ENCODE measurements at places on chromosomes 12 and 14. TPM values are rescaled to one million over a fixed set of nuclear protein-coding genes. Genes with fewer than 3 reads are reported as not detected.
A peak's percentile ranks its signal among the peaks of the same experiment; 100 is the strongest.

GRCh38 chr14:94600148-94600545 lies 12.0 kb upstream of the SERPINA3 start:
- DNase-seq: peak; percentile 29

GRCh38 chr12:123120452-123121166 lies 30.3 kb downstream of the PITPNM2 start:
- no peak for DNase-seq

DNA sequence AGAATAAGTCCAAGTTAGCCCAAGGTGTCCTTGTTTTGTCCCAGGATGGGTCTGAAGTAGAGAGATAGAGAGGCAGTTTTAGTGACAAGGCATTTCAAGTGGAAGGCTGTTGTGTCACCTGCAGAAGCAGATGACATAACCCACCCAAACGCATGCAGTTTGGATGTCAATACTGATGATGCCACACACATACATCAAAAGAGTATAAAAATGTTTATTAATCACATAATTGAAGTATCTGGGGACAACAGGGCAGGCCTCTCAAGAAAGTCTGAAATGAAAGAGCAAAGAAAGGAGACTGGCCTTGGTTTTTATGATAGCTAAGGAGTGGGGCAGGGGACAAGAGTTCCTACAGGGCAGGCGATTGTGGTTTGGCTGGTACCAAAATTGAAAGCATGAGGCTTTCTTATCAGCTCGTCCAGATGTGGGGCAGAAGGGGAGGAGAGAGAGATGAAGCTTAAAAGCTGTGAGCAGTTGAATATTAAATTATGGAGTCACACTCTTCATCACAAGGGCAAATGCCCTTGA lies 78.4 kb upstream of the TSPAN8 start:
- no peak for DNase-seq

DNA sequence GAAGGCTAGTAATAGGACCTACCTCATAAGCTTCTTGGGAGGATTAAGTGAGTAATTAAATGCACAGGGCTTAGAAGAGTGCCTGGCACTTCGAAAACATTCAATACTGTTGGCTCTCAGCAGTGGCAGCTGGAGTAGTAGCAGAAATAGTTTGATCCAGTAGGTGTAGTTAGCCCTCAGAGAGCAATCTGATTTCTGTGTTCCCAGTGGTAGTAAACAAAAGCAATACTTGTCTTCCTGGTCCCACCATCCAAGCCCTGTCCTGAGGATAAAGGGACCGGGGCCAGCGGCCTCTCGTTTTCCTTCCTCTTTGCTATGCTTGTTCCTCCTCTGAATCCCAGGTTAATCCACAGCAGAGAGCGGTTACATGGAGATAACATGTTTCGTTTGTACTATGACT lies 131.6 kb downstream of the SAMD4A start:
- DNase-seq: no peak

DNA sequence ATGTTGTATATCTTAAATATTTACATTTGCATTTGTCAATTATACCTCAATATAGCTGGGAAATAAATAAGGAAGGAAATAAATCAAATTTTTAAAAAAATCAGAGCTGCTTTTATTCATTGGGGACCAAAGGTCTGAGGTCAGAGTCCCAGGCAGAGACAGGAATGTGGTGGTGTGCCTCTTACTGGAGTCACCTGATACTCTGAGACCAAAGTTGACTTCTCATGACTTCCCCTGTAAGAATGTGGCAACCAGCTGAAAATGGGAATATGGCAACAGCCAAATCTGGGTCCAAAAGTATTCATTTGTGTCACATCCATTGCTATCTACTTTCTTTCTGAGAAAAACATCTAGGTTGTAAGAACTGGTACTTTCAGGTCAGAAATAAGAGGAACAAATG lies 496.6 kb upstream of the TMPO start:
- no peak for DNase-seq

- no peak for DNase-seq
These were observed 175.3 kb downstream of the TMEM121 start for GRCh38 chr14:105701456-105702274.

- peak; percentile 79 for DNase-seq
These were observed 12.3 kb downstream of the METTL3 start for GRCh38 chr14:21498540-21499526.

DNA sequence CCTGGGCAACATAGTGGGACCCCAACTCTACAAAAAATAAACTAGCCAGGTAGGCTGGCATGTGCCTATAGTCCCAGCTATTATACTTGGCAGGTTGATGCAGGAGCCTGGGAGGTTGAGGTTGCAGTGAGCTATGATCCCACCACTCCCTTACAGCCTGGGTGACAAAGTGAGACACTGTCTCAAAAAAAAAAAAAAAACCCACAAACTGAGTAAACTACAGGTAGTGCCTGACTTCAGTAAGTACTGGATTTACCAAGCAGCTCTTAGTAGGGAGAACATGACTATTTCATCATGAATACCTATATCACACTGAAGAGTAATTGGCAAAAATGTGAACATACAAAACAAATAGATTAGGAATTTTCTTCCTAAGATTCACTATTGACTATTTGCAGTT lies 32.4 kb upstream of the AP4S1 start:
- no peak for DNase-seq

GRCh38 chr14:105136401-105137322 lies 31.9 kb downstream of the JAG2 start:
- no peak for DNase-seq

DNA sequence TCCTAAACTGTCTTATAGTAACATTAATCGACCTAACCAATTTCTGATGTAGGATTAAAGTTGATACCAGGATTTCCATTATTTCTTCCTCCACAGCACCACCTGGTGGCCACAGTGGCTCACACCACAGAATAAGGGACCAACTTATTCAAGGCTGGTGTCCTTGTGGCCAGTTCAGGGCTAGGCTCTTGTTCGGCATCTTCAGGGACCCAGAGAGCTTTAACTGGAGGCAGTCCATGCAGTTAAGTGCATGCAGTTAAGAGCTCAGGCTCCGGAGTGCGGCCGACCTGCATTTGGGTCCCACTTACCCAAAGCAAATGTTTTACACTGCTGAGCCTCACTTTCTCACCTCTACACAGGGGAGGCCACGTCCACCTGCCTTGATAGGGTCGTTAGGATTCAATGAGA lies 42.0 kb upstream of the GPR68 start:
- DNase-seq: peak; percentile 86

DNA sequence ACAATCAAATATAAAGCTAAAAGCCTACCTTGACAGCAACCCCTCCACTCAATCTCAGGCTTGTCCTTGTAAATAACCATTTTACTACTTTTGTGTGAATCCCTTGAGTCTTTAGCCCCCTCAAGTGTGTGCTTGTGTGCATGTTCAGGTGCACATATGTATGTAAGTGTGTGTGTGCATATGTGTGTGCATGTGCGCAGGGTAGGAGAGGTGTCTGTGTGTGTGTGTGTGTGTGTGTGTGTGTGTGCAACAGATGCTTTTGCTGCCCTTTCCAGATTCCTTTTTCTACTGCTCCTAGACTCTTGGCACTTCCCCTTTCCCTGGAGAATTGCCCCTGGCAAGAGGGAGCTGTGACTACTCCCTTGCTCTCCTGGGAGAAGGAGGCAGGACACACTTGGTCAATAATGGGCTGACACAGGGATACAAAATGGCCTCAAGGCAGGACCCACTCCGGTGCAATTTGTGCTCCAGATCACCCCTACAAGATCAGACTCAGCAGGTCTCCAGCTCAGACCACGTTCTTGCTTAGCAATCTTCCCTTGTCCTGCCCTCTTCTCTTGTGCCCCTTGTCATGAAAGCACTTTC lies 73.4 kb downstream of the IFNG start:
- no peak for DNase-seq

- DNase-seq: no peak
These were observed 463.9 kb downstream of the NPAS3 start for GRCh38 chr14:33402604-33403003.

DNA sequence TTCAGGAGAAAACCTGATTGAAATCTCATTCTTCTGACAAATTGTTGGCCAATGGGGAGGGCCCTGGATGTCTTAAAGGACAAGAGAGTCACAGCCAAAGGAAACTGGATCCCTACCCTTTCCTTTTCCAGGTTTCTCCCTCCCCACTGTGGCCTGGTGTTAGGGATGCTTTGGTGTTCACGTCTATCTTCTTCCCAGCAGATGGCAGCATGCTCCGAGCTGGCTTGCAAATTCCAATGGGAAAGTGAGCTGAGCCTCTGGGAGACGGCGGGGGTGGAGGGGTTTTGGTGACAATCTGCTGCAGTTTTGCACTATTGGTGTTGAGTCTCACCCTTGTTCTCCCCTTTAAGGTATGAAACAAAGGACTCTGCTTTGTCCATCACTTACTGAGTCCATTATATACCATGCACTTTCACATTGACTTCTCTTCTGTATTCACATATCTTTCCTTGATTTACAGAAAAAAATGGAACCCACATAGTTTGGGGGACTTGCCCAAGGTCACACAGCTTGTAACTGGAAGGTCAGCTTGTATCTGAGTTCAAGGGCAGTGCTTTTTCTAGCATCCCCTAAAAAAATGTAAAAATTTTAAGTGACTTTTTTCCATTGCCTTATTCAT lies 39.3 kb downstream of the CCDC177 start:
- DNase-seq: peak; percentile 78

DNA sequence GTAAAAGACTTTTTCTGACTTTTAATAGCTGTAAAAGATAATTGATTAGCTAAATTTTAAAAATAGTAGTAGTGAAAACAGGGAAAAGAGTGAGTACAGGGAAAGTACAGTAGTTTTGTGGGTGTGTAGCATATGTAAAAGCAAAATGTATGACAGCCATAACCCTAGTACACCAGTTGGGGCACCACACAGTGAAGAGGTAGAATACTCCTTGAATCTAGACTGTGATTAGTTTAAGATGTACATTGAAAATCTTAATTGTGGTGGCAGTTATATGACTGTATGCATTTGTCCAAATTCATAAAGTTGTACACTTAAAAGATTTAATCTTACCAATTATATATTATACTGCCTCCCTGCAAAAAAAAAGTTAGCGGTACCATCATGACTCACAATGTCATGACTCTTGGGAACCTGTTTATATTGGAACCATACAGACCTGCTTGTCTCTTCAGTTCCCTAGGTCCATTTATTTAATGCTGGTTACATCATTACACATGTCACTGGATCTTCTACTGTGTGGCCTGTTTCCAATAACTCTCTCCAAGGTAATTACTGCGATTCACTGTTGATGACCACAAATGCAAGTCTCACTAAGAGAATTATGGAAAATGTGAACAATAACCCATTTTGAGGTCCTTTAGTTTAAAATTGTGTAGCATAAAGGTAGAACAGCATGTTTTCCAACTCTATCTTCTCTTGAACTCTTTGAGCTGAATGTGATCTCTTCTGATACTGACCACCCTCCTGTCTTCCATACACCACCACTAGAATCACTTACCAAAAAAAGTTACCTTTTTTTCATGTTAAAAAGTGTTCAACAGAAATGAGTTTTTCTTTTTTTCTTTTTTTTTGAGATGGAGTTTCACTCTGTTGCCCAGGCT lies 264.2 kb upstream of the AMIGO2 start:
- DNase-seq: no peak

DNA sequence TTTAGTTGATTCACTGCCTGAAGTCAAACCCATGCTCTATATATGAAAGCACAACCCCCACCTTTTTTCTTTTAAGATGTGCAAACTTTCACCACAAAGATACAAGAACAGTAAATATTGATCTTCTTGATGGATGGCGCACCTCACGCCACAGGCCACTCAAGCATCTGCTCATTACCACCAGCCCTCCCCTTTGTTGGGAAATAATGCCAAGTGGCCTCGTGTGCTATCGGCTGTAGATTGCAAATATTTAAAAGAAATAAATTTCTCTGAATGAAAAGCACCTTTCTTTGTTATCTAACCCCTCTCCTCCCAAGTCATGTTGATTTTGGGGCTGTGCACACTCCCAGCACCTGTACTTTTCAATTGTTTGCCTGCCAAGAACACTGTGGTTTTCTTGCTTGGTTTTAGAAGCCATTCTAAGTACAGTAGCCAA lies 122.7 kb downstream of the C12orf42 start:
- peak; percentile 70 for DNase-seq

GRCh38 chr12:55008944-55009585 lies 10.7 kb upstream of the NEUROD4 start:
- no peak for DNase-seq

GRCh38 chr14:74239848-74240793 lies 872 bp downstream of the VSX2 start:
- DNase-seq: peak; percentile 39

DNA sequence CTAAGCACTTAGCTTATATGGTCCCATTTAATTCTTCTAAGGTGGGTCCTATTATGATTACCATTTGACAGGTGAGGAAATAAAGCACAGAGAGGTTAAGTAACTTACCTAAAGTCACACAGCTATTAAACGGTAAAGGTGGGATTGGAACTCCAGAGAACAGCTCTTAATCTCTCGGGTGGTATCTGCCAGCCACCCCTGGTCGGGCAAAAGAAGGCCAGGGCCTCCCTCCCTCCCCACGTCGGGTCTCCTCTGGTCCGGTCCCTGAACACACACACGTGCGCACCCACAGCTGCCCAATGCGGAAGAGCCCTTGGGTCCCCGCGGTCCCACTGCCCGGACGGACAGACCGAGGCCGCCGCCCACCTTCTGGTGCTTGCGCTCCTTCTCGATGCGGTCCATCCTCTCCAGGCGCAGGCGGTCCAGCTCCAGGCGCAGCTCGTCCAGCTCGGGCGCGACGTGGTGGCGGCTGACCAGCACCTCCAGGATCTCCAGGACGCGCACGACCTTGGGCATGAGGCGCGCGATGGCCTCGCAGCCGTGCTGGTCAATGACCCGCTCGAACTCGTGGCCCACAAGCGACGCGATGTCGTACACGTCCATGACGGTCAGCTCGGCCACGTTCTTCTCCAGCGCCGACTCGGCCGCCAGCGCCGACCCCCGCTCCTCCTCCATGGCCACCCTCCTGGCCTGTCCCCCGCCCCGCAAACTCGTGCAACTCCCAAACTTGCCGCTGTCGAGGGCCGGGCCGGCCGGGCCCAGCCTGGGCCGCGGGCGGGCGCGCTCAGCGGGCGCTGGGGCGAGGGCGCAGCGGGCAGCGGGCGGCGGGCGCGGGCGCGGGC lies 490 bp downstream of the RILPL1 start:
- DNase-seq: peak; percentile 28

- no peak for DNase-seq
These were observed 14.8 kb downstream of the GDF11 start for GRCh38 chr12:55757701-55758100.

DNA sequence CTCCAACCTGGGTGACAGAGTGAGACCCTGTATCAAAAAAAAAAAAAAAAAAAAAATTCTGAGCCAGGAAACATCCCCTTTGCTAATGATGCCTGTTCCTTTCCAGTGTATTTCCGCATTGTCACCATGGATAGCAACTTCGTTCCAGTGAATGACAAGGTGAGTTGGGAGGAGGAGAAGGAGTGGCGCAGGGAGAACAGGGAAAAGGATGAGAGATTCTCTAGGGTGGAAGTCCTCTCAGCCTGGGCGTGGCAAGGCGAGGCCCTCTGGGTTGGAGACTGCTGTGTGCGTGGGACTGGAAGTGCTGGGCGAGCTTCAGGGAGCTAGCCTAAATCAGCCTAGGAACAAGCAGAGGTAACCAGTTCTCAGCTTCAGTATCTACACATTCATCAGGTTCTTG lies 7.2 kb downstream of the A2ML1 start:
- DNase-seq: no peak

BICD1 gene
- total RNA-seq: 1.7 TPM

HRK gene
- not detected for total RNA-seq

RNASE7 gene
- not detected for total RNA-seq

PTGR2 gene
- total RNA-seq: 9.7 TPM

SERPINA3 gene
- 65.9 TPM for total RNA-seq

AGAP2 gene
- total RNA-seq: 2.2 TPM

OTUB2 gene
- total RNA-seq: 0.92 TPM

ZC2HC1C gene
- total RNA-seq: 0.37 TPM

PPP1R1A gene
- 5.5 TPM for total RNA-seq

Data from stomach (tissue), 19 donors.